Fibroblast of skin of left quadriceps (primary cell): ENCODE measurements at places on chromosomes 3 and 15.
A peak's percentile ranks its signal among the peaks of the same experiment; 100 is the strongest.

- DNase-seq, result no peak
Measured at GRCh38 chr15:29962407-29962806, 120.3 kb upstream of the GOLGA8J start.

GRCh38 chr15:60713119-60714084 is 234.5 kb upstream of the ICE2 start:
- DNase-seq, result no peak

GRCh38 chr3:168678730-168679129 is 583.0 kb upstream of the GOLIM4 start:
- DNase-seq, result no peak

- peak; percentile 91 for DNase-seq
Measured at GRCh38 chr15:90560229-90560776, 30.6 kb downstream of the CRTC3 start.

- no peak for DNase-seq
Measured at GRCh38 chr3:196198771-196199753, 12.1 kb downstream of the ZDHHC19 start.

DNA sequence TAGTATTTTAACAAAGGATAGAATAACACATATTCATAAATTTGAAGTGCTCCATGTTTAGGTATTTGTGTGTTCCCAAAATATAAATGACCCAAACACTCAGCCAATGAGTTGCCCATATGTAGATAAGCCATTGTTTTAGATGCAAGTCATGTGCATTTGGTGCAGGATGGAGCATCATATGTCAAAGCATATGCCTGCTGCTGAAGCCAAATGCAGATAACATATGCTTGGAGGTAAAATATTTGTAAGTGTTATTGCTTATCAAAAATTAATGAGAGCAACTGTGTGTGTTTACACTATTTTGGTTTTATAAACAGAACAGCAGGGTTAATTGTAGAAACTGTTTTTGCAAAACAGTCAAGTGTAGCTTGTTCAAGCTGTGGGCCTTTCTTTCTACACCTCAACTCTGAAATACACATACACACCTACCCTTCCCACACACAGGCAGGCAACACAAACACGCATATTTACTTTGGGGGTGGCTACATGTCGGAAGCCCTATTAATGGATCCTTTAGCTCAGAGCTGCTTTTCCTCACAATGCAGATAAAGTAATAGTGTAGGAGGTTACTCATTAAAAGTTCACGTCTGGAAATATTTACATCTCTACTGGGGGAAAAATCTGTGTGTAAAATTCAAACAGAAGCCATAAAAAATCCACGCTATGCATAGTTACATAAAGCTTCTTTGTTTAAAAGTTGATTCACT is 521.4 kb downstream of the ZNF385D start:
- DNase-seq, result no peak

- no peak for DNase-seq
Measured at GRCh38 chr3:69900331-69900730, 99.2 kb upstream of the SAMMSON start.

- no peak for DNase-seq
Measured at GRCh38 chr3:72401005-72401545, 447.2 kb downstream of the SHQ1 start.

- DNase-seq, result no peak
Measured at GRCh38 chr3:182686033-182686886, 107.0 kb upstream of the ATP11B start.

- DNase-seq, result no peak
Measured at GRCh38 chr15:70222606-70223005, 124.9 kb upstream of the TLE3 start.

DNA sequence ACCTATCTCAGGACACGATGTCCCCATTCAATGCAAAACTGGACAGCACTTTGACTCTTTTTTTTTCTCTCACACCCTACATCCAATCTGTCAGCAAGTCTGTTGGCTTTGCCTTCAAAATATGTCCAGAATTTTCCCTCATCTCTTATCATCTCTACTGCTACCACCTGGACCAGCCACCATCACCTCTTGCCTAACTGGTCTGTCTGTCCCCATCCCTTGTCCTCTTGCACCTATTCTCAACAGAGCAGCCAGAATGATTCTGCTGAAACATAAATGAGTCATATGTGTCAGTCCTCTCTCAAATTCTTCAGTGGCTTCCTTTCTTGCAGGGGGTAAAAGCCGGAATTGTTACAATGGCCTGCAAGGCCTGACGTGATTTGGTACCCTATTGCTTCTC is 105.8 kb downstream of the CYP19A1 start:
- DNase-seq, result no peak

GRCh38 chr15:91947293-91947679 is 93.8 kb downstream of the SLCO3A1 start:
- DNase-seq, result no peak

GRCh38 chr3:89098964-89099585 is 8.3 kb upstream of the EPHA3 start:
- peak; percentile 44 for DNase-seq

- DNase-seq, result peak; percentile 94
Measured at GRCh38 chr3:62587579-62588031, 214.3 kb upstream of the FEZF2 start.

GRCh38 chr3:138367911-138368310 is 19.5 kb downstream of the MRAS start:
- no peak for DNase-seq

GRCh38 chr15:39886418-39886817 is 33.6 kb downstream of the GPR176 start:
- no peak for DNase-seq

DNA sequence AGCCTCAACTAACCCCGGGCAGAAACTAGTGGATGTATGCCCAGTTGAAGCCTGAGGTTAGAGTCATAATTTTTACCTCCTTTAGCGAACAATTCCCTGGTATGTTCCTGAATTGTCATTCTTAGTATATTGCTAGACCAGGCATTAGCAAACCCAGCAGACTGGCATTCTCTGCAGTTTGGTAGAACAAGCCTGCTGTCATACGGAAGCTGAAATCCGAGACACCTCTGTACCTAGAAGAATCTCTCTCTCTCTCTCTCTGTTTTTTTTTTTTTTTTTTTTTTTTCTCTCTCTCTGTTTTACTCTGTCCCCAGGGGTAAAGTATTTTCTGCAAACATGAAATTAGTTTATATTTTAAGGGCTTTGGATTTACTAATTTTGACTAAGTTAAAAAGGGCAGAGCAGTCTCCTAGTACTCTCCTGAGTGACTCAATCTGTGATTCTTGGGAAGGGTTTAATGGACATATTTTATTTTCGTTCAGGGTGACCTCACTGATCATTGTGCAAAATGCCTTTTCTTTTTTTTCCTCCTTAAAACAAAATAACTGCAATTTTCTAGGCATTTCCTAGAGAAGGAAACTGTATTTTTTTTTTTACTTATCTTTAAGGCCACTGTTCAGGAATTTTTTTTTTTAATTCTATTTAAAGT is 133.6 kb upstream of the ICE2 start:
- no peak for DNase-seq

DNA sequence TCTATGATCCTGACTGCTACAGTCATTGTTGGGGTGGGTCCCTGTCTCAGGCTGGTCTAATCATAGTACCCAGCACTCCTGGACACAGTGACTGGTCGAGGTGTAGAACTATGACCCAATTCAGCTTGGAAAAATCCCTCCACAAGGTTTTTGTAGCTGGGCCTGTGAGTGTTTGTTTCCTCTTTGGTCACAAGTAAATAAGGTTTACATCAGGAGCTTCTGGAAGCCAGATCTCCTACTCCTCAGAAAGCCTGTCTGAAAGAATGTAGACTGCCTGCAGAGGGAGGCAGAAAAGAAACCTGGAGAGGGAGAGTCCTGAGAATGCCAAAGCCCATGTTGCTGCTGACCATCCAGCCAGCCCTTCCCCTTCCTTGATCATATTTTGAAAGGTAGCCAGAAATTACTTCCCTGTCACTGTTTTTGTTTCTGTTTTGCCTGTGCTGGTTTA is 123.2 kb downstream of the RAP2B start:
- no peak for DNase-seq

DNA sequence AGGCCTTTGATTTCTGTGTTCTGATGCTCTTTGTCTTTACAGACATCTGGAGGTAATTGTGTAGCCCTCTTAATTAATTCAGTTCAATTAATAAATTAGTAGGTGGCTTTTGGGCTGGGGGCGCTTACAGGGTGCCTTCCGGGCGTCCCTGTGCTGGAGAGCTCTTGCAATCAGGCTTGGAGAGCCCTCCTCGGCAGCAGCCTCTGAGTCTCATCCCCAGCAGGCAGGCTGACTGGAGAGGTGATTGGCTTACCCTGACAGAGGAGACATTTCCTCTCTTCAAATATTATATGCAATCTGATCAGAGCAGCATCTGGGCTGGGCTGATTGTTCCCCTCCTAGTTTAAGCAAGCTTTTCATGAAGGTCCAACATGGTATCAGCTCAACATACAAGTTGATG is 250.7 kb downstream of the LPP start:
- no peak for DNase-seq

GRCh38 chr3:26202169-26202568 is 412.3 kb downstream of the OXSM start:
- DNase-seq, result no peak

- no peak for DNase-seq
Measured at GRCh38 chr15:86247249-86247955, 167.7 kb downstream of the AGBL1 start.

- peak; percentile 36 for DNase-seq
Measured at GRCh38 chr15:73677146-73677607, 7.0 kb upstream of the CD276 start.

- DNase-seq, result peak; percentile 1
Measured at GRCh38 chr3:2303566-2303965, 204.9 kb downstream of the CNTN4 start.

- DNase-seq, result no peak
Measured at GRCh38 chr3:60906283-60906682, 345.0 kb downstream of the FHIT start.

DNA sequence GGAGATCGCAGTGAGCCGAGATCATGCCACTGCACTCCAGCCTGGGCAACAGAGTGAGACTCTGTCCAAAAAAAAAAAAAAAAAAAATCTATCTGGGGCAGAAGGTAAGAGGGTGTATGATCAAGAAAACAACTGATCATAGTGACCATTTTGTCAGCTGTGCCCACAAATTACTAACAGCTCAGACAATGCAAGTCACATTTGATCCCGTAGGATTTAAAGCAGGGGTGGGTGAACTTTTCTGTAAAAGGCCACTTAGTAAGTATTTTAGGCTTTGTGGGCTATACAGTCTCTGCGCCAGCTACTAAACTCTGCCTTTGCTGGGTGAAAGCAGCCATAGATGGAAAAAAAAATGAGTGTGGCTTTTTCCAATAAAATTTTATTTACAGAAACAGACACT is 57.6 kb upstream of the ABI3BP start:
- no peak for DNase-seq

- no peak for DNase-seq
Measured at GRCh38 chr3:49780080-49780974, 6.0 kb downstream of the IP6K1 start.

- DNase-seq, result no peak
Measured at GRCh38 chr3:58581328-58582091, 4.3 kb upstream of the FAM107A start.

GRCh38 chr3:16587681-16588060 is 17.6 kb downstream of the DAZL start:
- no peak for DNase-seq

GRCh38 chr15:100030586-100031229 is 297.5 kb upstream of the LYSMD4 start:
- DNase-seq, result peak; percentile 72
